ENCODE measurements at places on chromosomes 2 and 18.

GRCh38 chr2:174634130-174635014 lies 36.8 kb upstream of the WIPF1 start:
- DNase-seq = no peak

- DNase-seq = peak; percentile 47
Observed at GRCh38 chr2:68362069-68362468, 3.0 kb upstream of the PLEK start.

DNA sequence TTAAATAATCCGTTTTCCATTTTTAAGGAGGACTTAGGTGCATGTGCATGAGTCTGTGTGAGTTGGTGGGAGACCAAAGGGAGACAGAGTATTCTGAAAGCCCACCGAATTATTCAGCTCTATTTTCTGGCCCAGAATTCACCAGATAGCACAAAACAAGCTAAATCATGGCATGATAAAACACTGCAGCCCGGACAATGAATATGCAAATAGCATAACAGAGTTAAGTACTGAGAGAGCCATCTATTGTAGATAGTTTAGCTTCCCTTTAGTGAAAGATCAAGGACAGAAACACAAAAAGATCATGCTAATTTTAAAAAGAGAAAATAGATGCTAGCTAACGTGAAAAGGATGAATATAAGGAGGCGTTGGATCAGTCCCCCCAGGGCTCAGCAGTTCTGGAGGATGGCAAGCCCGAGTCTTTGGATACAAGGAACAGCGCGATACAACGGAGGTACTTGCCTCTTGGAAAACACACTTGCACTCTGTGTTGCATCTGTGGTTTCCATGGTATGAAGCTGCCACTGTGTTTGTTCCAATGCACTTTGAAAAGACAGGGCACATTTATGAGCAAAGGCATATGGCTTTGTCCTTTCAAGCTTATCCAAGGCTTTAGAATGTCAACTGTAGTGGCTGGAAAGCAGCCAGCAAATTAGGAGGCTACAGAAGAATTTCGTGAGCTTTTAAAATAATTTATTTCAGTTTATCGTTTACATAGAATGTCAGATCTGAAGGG lies 119.9 kb downstream of the LYPD1 start:
- peak; percentile 4 for DNase-seq

DNA sequence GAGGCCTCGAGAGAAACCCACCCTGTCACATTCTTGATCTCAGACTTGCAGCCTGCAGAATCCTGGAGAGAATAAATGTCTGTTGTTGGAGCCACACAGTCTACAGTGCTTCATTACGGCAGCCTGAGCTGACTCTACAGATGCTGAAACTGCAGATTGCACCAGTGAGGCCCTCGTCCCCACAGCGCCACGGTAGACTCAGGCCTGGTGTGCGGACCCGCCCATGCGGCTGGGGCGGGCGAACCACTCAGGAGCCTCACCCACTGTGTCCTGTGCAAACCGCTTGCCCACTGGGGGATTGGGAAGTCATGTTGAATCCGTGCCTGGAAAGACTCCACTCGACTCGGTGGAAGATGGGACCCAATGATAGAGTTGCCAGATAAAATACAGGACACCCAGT lies 125.2 kb upstream of the COPS8 start:
- no peak for DNase-seq

DNA sequence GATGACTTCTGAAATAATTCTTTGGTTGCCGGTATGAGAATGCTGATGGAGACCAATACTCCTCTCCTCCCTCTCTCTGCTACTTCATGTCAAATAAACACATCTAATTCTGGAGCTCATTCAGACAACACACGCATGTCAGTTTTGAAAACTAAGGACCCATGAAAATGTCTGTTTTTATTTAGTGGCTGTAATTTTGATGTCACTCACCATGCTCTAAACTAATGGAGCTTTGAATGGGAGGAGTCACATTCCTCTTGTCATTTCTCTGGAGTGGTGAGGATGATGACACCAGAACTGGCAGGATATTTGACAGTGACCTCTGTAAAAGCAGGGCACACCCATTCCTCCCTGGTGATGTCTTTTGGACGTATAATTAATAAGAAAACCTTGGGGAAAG lies 163.0 kb downstream of the PHLPP1 start:
- DNase-seq = peak; percentile 61

GRCh38 chr18:59455728-59456276 lies 96.7 kb upstream of the LMAN1 start:
- DNase-seq = no peak
